ENCODE measurements at places on chromosomes 6 and 20. TPM values are rescaled to one million over a fixed set of nuclear protein-coding genes. Genes with fewer than 3 reads are reported as not detected.

Gene OTOR
- not detected for total RNA-seq

Gene LY6G5C
- 5.0 TPM for total RNA-seq

GRCh38 chr6:69673298-69673697 is 123.5 kb downstream of the LMBRD1 start:
- DNase-seq = no peak

DNA sequence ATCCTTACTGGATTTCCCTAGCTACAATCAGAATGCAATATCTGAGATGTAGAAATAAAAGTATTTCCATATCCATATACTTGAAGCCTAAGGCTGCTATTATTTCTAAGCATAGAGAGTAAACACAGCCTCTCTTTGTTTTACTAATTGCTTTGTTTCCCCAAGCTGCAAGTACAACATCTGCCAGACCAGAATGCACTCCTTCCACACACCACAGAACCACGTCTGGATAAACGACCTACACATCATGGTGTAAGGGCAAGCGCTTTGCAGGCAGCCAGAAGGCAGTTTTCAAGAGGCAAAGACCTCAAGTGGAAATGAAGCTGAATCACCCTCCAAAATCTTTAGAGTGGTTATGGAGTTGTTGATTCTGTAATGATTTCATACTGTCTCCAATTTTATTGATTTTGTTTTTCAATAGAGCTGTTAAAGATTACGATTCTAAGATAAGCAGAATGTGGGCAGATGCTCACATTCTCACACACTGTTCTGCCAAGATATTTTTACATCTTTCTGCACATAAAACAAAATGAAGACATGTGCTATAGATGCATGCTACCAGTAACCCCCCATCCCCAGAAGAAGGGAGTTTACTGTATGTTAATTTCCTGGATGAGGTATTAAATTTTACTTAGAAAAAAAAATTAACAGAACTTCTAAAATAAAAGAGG is 88.8 kb downstream of the THEMIS start:
- DNase-seq = no peak

DNA sequence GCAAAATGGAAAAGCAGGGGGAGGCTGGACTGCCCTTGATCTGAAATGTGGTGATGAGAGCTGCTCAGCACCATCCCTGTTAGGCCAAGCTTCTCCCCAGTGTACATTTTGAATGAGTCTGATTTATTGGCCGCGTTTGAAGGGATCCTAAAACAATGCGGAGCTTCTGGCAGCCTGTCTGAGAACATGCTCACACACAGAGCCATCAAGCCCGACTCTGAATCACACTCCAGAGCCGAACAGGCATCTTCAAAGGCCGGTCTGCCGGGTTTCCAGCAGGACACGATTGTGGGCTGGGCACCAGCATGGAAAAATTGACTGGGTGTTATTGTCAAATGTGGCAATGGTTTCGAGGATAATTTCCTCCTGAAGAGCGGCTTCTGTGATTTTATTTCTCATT is 235.9 kb downstream of the TFAP2C start:
- no peak for DNase-seq

- DNase-seq = peak; percentile 95
These were observed at the start of gene LRP11 for GRCh38 chr6:149863698-149864577. Gene LRP11 (minus strand): TSS chr6:149864359. CDS start chr6:149864020, 339 bp downstream.

DNA sequence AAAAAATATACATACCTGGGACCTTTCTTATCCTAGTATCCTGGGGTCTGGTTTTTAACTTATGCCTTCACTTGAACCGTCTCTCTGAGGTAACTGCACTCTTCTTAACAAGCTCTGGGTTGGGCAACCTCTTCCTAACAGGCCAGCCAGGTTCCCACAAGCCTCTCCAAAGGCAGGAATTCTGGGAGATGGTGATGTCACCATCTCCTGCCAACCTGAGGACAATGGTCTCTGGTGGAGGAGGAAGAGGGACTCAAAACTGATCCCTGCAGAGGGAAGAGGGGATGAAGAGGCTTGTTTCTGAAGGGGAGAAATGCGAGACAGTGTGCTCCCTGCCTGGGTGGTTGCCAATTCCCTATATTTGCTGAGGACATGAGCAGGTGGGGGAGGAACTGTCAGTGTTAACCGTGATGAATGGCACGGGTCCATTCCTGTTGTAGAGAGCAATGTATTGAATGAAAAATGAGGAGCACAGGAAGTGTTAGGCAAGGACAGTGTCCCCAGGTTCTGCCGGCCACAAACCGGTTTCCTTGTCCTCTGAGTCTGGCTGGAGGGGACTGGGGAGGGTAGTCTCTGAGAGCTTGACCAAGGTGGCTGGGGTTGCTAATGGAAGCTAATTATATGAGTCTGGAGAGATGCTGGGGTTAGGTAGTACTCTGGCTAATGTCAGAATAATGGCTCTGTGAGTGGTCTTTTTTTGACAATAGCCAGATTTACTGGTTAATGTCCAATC is 95.5 kb downstream of the KCNB1 start:
- DNase-seq = peak; percentile 28

Measured in spleen (tissue), 13 donors.